ENCODE measurements at places on chromosomes 6 and 20.

- DNase-seq = no peak
Observed at GRCh38 chr6:145893586-145893985, 70.6 kb downstream of the SHPRH start.

DNA sequence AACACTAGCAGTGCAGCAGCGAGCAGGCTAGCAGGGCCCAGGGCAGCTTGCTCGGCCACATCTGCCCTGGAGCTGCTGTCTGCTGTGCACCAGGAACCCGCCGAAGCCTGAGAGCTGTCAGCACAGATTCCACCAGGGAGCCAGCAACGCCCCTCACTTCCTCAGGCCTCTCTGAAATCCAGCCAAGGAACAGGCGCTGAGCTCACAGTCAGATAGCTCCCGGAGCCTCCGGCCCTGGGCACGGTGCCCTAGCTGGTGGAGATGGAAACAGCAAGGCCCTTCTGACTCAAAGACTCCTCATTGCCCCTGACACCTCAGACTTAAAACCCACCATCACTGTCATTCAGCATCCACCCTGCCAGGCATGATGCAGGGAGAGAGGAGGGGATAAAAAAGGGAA, 839.4 kb downstream of the MAFB start:
- DNase-seq = peak; percentile 78

GRCh38 chr6:75377386-75377785, 92.8 kb upstream of the TMEM30A start:
- no peak for DNase-seq

DNA sequence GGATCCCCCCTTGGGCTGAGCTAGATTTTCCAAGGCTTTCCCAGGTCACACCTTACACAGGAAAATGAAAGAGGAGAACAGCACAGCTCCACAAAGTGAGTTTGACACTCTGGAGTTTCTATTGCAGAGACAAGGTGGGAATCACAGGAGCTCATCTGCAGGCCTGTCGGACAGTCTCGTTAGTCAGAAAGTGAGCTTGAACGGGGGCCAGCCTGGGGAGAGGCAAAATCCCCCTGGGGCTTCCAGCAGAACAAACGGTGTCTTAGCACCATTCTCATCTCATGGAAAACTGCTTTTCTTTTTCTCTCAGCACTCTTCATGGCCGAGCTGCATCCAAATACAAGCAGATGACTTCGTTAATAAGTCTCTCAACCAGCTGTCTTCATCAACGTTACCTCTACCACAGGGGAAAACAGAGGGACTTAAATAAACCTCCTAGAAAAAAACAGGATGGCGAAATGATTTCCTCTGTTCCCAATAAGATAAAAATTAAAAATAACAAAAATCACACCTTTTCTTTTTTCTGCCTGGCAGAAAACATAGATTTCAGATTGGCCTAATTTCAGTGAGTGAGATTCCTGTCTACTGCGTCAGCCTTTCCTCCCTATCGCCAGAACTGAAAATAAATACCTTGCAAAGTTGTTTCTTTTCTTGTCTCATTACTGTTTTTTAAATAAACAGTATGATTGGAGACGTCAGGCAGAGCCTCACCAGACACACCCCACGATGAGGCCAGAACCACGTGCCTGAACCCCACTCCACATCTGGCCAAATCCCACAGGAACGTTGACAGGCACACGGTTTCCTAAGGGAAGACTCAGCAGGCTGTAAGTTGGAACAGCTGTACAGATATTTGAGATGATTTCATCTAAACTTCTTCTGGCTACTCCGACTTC, 219.0 kb downstream of the TTLL2 start:
- no peak for DNase-seq

GRCh38 chr20:64113796-64114355, 6.5 kb upstream of the NPBWR2 start:
- DNase-seq = no peak

- DNase-seq = no peak
Observed at GRCh38 chr6:7216941-7217621, 95.9 kb downstream of the SSR1 start.

- DNase-seq = no peak
Observed at GRCh38 chr20:55103188-55103587, 627.8 kb downstream of the DOK5 start.

GRCh38 chr20:3997446-3997845, 17.9 kb downstream of the RNF24 start:
- no peak for DNase-seq

DNA sequence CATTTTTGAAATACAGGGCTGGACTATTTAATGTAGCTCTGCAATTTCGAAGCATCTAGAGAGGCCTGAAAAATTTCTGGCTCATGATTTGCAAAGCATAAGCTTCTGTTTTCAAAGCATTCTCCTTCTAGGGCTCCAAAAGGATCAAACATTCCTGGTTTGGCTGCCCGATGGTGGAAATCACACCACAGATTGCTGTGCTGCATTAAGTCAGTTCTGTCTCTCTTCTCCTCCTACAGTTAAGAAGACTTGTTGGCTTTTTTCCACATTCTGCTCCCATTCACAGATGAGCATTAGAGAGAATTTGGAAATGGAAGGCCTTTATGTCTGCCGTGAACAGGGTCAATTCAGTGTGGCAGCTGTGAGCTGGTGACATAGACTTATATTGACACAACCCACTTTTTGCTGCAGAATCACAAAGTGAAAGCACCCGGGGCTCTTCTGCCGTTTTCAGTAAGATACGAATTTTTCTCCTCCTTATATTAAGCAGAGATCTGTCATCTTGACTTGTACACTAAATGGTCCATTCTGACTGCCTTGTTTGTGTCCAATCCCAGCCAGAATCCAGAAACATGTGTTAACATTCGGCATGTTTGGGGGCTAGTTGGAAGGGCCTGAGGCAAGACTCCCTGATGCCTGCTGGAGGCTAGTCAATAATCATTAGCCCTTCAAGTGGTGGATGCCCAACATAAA, 330.8 kb upstream of the DEFB112 start:
- no peak for DNase-seq

GRCh38 chr6:44676246-44676790, 288.8 kb downstream of the CDC5L start:
- DNase-seq = no peak

- no peak for DNase-seq
Observed at GRCh38 chr20:888057-888456, 28.1 kb downstream of the ANGPT4 start.

DNA sequence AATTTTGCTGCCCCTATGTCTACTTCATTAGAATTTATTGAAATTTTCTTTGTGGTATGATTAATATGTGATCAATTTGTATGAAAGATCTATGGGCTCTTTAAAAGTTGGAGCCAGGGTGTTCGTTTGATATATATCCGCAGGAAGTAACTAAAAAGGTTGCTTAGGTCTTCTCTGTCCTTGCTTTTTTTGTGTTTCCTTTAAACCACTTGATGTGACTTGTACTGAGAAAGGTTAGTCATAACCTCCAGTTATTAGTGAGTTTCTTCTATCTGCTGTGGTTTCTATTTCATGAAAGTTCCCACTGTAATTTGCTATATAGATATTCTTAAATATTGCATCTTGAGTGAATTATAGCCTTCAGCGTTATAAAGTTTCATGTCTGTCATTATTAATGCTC, 585.3 kb upstream of the ARID1B start:
- no peak for DNase-seq

GRCh38 chr6:115194981-115195638, 852.3 kb upstream of the HS3ST5 start:
- DNase-seq = no peak

GRCh38 chr20:17442588-17442987, 88.6 kb downstream of the BFSP1 start:
- no peak for DNase-seq

- DNase-seq = no peak
Observed at GRCh38 chr20:21433329-21433890, 36.1 kb upstream of the NKX2-4 start.

Data from BJ (cell line).